KBM-7 (cell line): ENCODE measurements at places on chromosomes 4 and X.
A peak's percentile ranks its signal among the peaks of the same experiment; 100 is the strongest.

- peak; percentile 28 for DNase-seq
These were observed 104.7 kb upstream of the MID1 start for GRCh38 chrX:10725071-10725470.

GRCh38 chr4:16579866-16580265, 318.6 kb downstream of the LDB2 start:
- DNase-seq, result no peak

DNA sequence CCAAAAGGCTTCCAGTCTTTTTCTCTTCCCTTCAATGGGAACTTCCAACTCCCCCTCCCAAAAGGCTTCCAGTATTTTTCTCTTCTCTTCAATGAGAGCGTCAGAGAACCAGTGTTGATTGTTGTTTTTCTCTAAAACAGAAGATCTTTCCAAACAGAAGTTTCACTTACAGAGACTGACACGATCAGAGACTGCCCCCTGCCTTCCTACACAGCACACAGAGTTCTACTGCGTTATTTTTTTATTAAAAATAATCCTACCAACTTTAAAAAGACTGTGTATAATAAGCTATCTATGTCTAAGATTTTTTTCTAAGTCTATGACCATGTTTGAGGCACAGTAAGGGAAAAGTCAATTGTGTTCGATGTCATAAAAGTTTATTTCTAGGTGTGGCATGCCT, 3.5 kb upstream of the HTR2C start:
- no peak for DNase-seq

- no peak for DNase-seq
These were observed 17.7 kb upstream of the STX18 start for GRCh38 chr4:4559596-4559995.

- DNase-seq, result no peak
These were observed 128.7 kb downstream of the MGST2 start for GRCh38 chr4:139794158-139794954.

DNA sequence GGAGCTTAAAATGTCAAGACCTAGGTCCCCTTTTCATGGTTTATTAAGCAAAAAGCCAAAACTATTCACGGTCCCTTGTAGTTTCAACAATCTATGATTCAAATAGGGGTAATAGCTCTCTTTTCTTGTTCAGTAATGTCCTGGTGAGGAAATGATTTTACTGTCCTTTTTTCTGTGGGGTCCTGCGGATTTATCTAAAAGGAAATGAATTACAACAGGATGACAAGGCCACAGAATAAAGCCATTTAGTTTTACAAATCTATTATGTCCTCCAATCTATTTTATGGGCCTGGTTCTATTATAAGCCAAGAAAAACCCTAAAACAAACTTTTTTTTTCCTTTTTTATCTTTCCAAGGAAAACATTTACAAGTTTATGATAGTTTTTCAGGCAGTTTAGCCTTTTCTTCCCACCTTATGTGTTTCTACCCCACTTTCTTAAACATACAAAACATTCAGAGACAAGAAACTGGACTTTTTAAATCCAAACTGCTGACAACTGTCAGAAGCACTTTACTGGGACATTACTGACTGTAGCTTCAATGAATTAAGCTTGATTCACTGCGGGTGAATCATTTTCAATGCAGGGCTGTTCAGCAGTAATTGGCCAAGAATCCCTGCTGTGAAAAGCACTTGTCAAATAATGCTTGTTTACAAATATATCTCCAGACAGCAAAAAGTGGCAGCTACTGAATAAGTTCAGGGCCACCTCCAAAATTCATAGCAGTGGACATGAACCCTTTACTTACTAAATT, 4.3 kb downstream of the EPHA5 start:
- DNase-seq, result no peak

DNA sequence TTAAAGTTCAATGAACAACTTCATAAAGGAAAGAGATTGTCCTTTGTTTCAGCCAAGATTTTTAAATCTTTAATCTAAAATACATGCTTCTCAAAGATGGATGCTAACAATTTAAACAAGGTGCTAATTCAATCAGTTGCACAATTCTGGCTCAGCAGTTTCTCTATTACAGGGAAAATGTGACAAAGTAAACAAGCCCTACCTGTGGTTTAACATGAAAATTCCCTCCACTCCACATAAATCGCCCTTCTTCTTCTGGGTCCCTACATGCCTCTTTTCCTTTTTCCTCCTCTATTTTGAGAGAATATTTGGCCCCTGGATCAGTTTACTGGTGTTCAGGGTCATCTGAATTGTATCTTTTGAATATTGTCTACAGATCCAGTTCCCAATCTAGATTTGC, 80.6 kb downstream of the FRYL start:
- DNase-seq, result no peak

GRCh38 chrX:153778181-153778580, 2.7 kb upstream of the SRPK3 start:
- no peak for DNase-seq

GRCh38 chr4:39936565-39937418, 40.9 kb downstream of the PDS5A start:
- no peak for DNase-seq

- peak; percentile 7 for DNase-seq
These were observed at the start of gene MGAT4D for GRCh38 chr4:140497747-140498636. MGAT4D (minus strand) TSS chr4:140498293; CDS start chr4:140498222, 71 bp downstream.

DNA sequence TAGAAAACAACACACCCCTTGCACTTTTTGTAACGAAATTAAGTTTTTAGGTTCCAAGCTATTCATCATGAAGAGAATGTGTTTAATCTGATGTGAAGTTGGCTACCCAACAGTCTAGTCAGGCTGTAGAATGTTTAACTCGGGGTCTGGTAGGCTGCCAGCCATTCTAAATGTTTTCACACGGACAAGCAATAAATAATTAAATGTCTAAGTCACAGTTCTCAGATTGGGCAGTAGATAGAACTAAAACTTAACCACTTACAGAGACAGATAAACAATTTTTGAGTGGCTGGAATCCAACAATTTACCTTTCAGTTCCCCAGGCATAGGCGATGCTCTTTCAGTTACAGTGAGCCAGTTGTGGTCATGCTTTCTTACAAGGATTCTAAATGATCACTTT, 66.5 kb downstream of the CHIC2 start:
- no peak for DNase-seq

GRCh38 chr4:60611762-60612496, 588.2 kb upstream of the ADGRL3 start:
- no peak for DNase-seq

DNA sequence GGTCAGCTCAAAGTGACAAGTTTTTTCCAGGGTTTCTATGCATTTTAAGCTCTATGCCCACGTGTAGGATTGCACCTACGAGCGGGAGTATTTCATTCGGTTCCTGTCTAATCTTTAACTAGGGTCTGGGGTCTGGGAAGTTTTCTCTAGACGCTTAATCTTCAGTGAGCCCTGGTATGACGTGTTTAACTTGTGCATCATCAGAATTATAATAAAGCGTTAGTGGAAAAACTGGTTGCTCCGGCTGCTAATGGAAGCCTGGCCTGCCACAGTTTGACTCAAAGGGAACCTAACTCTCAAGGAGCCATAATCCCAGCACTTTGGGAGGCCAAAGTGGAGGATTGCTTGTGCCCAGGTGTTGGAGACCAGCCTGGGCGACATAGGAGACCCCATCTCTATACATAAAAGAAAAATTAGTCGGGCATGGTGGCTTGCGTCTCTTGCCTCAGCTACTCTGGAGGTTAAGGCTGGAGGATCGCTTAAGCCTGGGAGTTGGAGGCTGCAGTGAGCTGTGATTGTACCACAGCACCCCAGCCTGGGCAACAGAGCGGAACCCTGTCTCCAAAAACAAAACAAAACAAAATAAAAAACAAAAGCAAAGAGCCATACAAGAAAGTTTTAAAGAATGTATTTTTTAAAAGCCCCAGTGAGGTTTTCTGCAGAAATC, 30.2 kb downstream of the ARSD start:
- no peak for DNase-seq

DNA sequence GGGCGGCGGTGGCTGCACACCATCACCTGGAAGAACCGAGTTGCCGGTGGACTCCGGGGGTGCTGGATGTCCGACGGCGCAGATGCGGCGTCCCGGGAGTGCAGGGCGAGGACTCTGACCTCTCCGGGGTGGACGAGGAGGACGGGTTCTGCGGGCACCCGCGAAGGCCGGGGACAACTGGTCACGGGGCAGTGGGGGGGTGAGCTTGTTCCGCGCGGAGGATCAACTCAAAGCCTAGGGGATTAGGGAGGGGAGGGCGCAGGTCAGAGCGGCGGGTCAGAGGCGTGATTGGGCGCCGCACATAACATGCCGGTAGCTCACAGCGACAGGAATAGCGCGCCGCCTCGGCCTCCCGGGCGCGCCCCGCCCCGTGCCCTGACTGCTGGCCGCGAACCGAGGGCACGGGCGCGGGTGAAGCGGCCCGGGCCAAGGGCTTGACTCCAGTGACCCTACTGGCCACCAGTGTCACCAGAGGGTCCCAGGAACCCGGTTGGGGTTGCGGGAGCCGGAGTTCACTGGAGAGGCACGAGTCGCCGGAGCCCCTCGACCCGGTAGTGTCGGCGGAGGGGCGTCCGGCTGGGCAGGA, at the start of gene KLHL34:
TSS of gene KLHL34 (minus strand) at position 179 of the 586 bp plus-strand sequence. CDS start 542 bp downstream, outside the sequence.
- no peak for DNase-seq

DNA sequence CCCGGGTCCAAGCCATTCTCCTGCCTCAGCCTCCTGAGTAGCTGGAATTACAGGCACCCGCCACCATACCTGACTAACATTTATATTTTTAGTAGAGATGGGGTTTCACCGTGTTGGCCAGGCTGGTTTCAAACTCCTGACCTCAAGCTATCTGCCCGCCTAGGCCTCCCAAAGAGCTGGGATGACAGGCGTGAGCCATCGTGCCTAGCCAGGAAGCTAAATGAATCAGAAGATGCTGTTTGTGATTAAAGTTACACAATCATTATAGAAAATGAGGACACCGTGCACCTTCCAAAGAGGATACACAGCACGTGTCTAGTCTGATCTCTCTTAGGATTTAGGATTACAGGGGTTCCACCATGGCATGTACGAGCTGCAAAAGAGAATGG, 99.6 kb downstream of the DHRSX start:
- no peak for DNase-seq

GRCh38 chrX:53239474-53239873, 14.5 kb upstream of the KDM5C start:
- peak; percentile 42 for DNase-seq

- DNase-seq, result no peak
These were observed 89.7 kb downstream of the AMELX start for GRCh38 chrX:11382930-11383329.

DNA sequence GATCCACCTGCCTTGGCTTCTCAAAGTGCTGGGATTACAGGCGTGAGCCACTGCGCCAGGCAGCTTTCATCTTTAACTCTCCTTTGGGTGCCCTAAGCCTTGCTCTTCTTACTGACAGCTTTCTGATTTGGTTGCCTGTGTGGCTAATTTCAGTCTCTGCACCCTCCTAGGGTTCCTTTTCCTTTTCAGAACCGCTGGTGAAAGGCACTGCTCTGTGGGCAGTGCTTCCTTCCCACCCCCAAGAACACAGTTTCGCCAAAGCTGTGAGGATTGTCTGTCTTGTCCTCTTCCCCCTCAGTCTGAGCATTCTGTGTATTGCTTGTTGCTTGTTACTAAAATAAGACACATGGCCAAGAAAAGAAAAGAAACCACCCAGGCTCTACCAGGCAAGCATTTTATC, 101.4 kb upstream of the FRMPD3 start:
- no peak for DNase-seq

DNA sequence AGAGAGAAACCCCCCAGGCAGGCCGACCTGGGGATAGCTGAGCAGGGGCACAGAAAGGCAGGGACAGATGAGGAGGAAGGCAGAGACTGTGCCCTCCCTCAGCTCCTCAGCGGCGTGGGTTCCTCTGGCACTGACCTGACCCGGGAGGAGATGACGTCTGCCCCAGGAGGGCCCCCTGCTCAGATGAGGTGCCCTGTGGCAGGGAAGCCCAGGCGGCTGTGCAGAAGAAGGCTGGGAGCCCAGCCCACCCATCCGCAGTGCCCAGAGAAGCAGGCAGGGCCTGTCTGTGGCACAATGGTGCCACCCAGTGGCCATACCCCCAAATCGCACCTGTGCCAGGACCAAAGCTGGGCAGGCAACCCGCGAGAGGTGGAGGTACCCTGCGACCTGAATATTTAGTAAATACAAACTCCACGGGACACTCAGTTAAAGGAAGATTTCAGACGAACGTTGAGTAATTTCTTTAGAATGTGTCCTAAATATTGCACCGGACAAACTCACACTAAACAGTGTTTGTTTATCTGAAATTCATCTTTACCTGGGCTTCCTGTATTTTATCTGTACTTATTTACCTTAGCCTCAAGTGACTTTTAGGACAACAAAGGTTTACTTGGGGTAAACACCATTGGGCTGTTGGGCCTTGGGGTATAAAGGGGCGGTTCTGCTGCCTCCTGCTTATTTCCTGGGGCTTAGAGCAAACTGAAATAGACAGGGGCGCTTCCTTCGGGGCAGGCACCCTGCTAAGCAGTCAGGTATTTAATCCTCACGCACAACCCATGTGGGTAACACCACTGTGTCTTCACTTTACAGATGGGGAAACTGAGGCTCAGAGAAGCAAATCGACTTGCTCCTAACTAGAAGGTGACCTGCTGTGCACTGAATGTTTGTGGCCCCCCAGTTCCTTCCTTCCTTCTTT, 46.5 kb upstream of the HMX1 start:
- DNase-seq, result peak; percentile 63

- DNase-seq, result no peak
These were observed 7.9 kb upstream of the DCUN1D4 start for GRCh38 chr4:51835079-51835478.

DNA sequence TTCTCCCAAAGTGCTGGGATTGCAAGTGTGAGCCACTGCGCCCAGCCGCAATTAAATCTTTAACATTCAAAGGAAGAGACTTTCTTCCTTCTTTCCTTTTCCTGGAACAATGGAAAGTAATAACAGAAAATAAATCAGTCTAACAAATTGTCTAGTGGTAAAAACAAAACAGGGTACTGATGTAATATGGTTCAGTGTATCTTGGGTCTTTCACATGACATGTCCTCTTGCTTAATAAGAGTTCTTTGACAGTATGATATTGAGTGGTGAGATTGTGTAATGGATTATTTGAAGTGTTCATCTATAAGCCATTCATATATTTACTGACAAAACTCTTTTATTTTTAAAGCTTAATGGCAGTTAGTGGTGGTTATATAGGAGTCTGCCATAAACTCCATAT, 256.6 kb downstream of the SPRY1 start:
- no peak for DNase-seq

- DNase-seq, result no peak
These were observed 252.6 kb downstream of the ANKRD50 start for GRCh38 chr4:124459941-124460310.

GRCh38 chrX:137194164-137194563, 160.4 kb upstream of the GPR101 start:
- DNase-seq, result peak; percentile 76

- peak; percentile 51 for DNase-seq
These were observed 1.1 kb downstream of the TMEM131L start for GRCh38 chr4:153466949-153467896.

- DNase-seq, result no peak
These were observed 62.5 kb upstream of the C1GALT1C1 start for GRCh38 chrX:120692319-120692718.

DNA sequence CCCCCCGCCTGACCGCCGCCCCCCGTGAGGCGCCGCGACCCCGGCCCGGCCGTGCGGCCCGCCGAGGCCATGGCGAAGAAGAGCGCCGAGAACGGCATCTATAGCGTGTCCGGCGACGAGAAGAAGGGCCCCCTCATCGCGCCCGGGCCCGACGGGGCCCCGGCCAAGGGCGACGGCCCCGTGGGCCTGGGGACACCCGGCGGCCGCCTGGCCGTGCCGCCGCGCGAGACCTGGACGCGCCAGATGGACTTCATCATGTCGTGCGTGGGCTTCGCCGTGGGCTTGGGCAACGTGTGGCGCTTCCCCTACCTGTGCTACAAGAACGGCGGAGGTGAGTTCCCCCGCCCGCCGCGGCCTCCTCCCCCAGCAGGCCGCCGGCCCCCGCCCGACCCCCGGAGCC, 780 bp downstream of the SLC6A8 start:
- no peak for DNase-seq
